ENCODE measurements at places on chromosomes 12 and 14. TPM values are rescaled to one million over a fixed set of nuclear protein-coding genes. Genes with fewer than 3 reads are reported as not detected.

DNA sequence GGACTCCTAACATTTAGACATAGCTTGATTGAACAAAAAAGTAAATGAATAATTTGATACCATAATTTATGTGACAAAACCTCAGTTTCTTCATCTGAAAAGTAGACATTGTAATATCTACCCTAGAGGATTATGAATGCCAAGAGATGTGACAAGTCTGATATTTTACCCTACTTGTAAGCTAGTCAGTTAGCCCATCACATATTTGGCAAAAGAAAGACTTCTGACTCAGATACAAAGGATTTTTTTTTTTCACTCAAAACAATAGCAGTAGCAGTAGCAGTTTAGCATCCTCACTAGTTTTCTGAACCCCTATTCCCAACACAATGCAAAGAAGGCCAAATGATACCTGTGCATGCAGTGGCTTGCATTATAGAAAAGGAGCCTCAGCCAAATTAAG lies 377.3 kb upstream of the E2F7 start:
- no peak for DNase-seq
- no peak overlapping the region for H3K4me3 ChIP-seq
- no peaks in the 10 kb centered on the region for H3K4me1 ChIP-seq
- H3K27ac ChIP-seq = no peak overlapping the region

- peaks cover 45% of the 10 kb centered on the region for H3K36me3 ChIP-seq
- peaks cover 20% of the 10 kb centered on the region for H3K4me1 ChIP-seq
- H3K4me3 ChIP-seq = no peak overlapping the region
- H3K27me3 ChIP-seq = no peaks in the 10 kb centered on the region
Measured at GRCh38 chr14:24439830-24440605, 2.6 kb downstream of the SDR39U1 start.

DNA sequence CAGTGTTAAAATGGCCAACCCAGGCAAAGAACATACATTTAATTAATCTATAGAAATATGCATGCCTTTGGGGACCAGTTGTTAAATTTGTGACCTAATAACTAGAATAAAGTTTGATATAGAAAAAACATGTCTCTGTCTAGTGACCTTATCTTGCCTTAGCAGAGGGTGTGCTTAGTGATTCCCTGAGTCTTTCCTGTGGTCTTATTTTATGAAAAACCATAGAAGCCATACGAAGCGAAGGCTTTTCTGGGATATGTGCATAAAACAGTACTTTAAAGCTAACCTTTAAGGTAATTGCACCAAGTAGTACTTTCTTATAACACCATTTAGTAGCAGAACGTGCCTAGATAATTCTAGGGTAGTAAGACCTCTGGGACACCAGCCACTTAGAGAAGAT lies 379.4 kb downstream of the ZFP36L1 start:
- H3K4me1 ChIP-seq = peaks cover 12% of the 10 kb centered on the region
- H3K4me3 ChIP-seq = no peak overlapping the region
- H3K27ac ChIP-seq = no peak overlapping the region
- no peaks in the 10 kb centered on the region for H3K36me3 ChIP-seq
- no peak for DNase-seq
- no peaks in the 10 kb centered on the region for H3K27me3 ChIP-seq

- no peak overlapping the region for H3K27ac ChIP-seq
- H3K27me3 ChIP-seq = no peaks in the 10 kb centered on the region
- H3K4me1 ChIP-seq = no peaks in the 10 kb centered on the region
- no peaks in the 10 kb centered on the region for H3K36me3 ChIP-seq
- peak overlapping the region; percentile 3 for H3K4me3 ChIP-seq
Measured at GRCh38 chr14:63759456-63759855, 31.6 kb upstream of the SGPP1 start.

DNA sequence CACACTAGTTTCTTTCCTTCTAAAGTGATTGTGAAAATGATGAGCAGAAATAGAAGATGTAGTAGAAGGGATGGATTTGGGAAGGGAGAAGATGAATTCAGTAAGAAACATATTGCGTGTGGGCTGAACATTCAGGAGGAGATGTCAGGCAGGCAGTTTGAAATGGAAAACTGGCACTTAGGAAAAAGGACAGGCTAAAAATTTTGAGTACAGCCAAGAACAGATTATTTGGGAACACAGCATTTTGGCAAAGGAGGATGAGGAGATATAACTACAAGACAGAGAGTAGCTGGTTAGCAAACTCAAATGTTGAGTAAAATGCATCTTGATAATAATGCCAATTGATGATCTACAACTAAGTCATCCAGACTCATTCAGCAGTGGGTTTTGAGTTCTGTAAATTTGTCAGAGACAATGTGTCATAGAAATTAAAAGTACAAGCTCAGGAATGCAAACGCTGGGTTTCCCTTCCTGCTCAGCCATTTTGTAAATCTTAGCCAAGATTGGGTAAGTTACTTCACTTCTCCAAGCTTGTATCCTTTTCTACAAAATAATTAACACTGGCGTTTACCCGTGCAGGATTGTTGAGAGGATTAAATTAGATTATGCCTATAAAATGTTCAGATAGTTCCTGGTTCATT lies 255.0 kb downstream of the NAV3 start:
- peaks cover 8% of the 10 kb centered on the region for H3K4me1 ChIP-seq
- no peaks in the 10 kb centered on the region for H3K36me3 ChIP-seq
- H3K4me3 ChIP-seq = no peak overlapping the region
- no peak overlapping the region for H3K27ac ChIP-seq

KERA gene
- not detected for polyA plus RNA-seq
